Dermis lymphatic vessel endothelial cell (primary cell): ENCODE measurements at places on chromosomes 5 and 9. TPM values are rescaled to one million over a fixed set of nuclear protein-coding genes. Genes with fewer than 3 reads are reported as not detected.

KIF4B gene
- total RNA-seq, result 0.33 and 0.69 TPM in 2 replicates

DNAI1 gene
- total RNA-seq, result 0.11 TPM in 1 of 2 replicates, not detected in the other

DMRTA1 gene
- total RNA-seq, result under 0.01 and 0.26 TPM in 2 replicates

TTLL11 gene
- total RNA-seq, result 1.6 and 2.7 TPM in 2 replicates

MOB3B gene
- 1.5 and 2.2 TPM in 2 replicates for total RNA-seq

DMRT2 gene
- not detected in 2 replicates for total RNA-seq

CAPSL gene
- total RNA-seq, result not detected in 2 replicates

MLLT3 gene
- 4.1 and 10.6 TPM in 2 replicates for total RNA-seq

CBY3 gene
- 0.09 and 0.43 TPM in 2 replicates for total RNA-seq

INSYN2B gene
- total RNA-seq, result 0.87 and 1.8 TPM in 2 replicates

GABRA6 gene
- total RNA-seq, result not detected in 2 replicates

PCDHA5 gene
- under 0.01 TPM in 1 of 2 replicates, not detected in the other for total RNA-seq

CFAP157 gene
- 0.09 TPM in 1 of 2 replicates, not detected in the other for total RNA-seq

IL11RA gene
- total RNA-seq, result 3.1 and 4.6 TPM in 2 replicates

STK32A gene
- 0.09 TPM in 1 of 2 replicates, not detected in the other for total RNA-seq
